Stimulated activated CD8-positive, alpha-beta memory T cell treated with anti-CD3 and anti-CD28 coated beads, Interleukin-2, amount 100 ng/mL, for 1 hour (primary cell): ENCODE measurements at places on chromosomes 5 and 9.

DNA sequence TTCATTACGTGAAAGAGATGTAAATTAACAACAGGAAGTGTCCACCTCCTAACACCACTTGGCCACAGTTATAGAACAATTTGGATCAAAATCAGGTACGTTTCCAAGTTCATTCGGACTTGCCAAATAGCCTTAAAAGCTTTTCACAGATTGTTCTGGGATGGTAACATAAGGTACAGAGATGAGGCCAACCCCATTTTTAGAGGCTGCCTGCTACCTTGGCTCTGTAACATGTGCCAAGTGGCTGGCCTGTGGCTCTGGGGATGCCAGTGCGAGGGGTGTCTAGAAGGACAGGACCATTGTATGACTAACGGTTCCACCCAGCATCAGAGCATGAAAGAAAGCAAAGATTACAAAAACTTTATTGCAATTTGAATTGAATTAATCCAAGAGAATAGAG lies 91.0 kb downstream of the LHFPL2 start:
- DNase-seq = no peak

- peak; percentile 75 for DNase-seq
These were observed 1.6 kb upstream of the GADD45G start for GRCh38 chr9:89602978-89603766.

DNA sequence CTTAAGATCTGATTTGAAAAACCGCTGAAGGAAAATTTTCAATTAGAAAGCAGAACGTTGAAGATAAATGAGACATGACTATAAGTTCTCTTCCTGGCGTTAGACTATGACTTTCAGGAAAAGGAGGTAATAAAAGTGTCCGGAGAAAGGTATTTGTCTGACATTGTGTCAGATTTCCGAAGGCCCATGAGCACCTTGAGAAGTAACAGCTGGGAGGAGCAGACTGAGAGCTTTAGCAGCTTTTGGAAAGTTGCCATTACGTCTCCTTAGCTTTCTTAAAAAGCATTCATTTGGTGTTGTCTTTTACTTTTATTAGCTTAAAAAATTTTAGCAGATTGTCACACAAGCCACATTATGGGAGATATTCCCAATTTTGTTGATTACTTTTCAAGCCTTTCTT lies 363.5 kb downstream of the NDUFS4 start:
- DNase-seq = no peak

DNA sequence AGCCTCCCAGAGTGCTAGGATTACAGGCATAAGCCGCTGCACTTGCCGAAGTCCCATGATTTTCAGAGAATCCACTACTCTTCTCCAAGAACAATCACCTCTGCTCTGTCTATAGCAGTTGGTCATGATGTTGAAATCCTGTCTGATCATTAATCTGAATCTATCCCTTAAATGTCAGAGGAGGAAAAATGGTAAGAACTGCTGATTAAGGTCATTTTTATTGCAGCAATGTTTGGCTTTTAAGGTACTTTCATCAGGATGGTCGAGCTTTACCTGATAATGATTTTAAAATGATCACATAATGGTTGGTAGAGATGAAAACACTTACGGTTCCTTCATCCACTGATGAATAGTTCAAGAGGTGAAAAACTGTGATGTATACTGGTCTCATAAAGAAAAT lies 968.6 kb downstream of the TLE4 start:
- no peak for DNase-seq

DNA sequence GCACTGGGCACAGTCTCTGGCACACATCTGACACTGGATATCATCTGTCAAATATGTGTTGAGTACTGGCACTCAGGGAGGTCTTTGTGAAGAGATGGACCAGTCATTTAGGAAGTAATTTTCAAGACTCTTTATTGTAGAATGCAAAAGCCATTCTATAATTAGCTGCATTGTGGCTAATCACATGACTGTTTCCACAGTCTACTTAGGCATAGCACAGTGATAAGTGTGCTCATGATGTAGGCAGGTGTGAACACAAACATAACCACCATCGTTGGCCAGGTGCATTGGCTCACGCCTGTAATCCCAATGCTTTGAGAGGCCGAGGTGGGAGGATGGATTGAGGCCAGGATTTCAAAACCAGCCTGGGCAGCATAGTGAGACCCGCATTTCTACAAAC lies 62.2 kb downstream of the CFAP77 start:
- no peak for DNase-seq

- no peak for DNase-seq
These were observed 806.2 kb upstream of the WWC1 start for GRCh38 chr5:167485061-167485774.

DNA sequence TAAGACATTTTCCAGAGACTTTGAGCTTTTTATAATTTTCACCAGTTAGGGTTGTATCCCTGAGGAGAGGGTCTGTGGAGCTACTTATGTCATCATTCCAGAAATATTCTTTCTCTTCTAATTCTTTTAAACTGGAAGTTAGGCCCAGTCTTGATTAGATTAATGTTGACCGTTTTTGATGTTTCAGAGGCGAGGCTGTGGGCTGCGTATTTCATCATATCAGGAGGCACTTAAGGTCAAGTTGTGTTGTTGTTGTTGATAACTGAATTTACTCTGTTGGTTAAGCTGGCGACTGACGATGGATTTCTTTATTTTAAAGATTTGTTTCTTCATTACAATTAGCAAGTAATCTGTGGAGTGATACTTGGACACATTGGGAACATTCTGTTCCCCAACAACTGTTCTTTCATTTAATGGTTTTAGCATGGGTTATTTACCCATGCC lies 20.1 kb downstream of the IPO11 start:
- DNase-seq = no peak

DNA sequence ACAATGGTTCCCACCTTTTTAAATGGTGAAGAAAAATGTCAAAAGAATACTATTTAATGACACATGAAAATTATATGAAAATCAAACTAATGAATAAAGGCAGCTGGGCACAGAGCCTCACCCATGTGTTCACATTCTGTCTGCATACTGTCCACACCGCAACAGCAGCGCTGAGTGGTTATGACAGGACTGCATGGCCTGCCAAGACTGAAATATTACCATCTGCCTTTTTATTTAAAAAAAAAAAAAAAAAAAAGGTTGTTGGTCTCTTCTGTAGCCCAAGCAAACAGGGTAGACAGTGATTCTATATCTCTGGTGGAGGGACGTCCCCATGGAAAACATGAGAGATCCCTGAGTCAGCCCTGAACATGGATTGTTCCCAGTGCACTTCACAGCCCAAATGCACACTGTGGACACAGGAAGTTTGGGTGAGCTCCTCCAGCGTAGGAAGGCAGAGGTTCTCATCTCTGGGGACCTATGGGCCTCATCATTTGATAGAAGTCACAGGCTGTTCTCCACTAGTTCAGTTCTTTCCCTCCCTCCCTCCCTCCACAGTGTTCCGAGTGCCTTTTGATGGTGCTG lies 44.9 kb upstream of the SHC3 start:
- DNase-seq = no peak

- no peak for DNase-seq
These were observed 344.3 kb downstream of the GADD45G start for GRCh38 chr9:89949111-89949510.
